SW 1271 (cell line): ENCODE measurements at places on chromosomes 13 and 19.

DNA sequence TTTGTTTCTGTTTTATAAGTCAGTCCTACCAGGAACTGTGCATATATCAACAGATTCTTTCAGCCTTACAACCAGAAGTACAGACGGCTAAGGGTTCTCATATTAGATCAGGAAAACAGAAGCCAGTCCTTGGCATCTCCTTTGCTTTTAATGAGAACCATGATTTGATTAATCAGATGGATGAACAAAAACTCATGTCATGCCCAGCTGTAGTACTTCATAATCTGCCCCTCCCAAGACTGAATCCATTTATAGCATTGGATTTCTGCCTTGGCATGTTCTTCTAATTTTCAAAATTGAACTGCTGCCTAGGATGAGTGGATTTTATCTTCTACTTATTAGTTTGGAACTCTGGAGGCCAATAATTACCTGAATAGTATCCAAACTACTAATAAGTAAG, 617.2 kb downstream of the SLITRK5 start:
- DNase-seq: no peak

- no peak for DNase-seq
Observed at GRCh38 chr13:50599927-50600326, 243.6 kb downstream of the DLEU7 start.

DNA sequence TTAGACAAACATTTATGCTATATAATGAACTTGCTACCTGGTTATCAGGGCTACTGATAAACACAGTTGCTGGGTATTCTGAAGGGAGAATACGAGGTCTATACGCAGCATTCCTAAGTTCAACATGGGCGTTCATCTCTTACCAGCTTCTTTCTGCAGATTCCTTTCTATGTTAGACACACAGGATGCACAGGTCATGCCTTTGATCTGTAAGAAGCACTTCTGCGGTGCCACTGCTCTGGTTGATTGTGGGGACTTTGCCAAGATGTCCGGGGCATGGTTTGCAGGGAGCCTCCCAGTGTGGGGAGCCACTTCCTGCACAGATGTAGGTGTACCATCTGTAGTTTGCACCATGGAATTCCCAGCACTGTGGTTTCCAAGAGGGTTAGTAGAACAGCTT, 40.9 kb downstream of the ATP7B start:
- no peak for DNase-seq

DNA sequence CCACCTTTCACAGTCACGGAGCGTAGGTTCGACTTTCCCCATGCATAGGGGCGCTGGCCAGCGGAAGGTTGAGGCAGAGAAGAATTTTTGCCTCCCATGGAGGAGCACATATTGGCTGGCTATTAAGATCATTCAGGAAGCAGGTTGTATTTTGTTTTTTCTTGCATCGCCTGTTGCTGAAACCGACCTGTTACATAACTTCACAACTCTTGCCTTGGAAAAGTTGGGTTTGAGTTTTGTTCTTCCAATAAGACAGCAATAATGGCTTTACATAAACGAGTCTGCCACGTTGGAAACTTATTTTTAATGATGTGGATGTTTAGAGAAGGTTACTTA, 1.4 kb downstream of the UPF1 start:
- DNase-seq: no peak

DNA sequence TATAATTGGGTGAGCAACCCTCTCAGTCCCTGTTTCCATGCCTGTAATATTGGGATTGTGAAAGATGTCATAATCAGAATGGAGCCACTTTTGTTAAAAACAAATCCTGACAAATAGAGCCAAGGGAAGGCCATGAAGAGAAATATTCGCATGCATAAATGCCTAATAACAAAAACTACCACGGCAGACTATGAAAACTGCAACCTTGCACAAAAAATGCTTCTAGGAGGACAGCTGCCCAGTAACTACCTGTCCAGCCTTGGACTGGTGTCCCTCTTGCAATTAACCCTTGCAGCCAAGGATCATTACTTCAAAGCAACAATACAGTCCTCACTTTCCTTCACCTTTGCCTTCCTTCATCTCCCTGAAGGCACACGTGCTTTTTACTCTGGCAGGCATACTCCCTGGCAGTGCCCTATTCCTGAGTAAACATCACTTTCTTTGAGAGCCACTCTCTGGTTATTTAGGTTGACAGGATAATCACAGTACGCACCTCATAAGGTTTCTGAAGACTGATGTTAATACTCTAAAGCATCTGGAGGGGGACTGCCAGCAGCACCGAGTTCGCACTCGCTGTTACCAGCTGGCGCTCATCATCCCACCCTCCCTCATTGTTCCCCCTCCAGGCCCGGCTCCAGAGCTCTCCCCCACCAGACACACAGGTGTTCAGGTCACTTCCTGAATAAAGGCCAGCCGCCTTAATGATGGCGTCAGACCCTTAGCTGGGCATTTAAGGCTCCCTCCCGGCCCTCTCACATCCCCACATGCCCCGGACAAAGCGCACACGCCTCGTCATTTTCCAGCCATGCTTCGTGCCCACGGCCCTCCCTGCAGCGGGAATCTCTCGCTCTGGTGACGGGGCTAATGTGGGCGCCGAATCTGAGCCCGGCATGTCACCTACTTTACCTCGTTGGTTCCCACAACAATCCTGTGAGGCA, 57.3 kb downstream of the CDADC1 start:
- no peak for DNase-seq

GRCh38 chr13:113350065-113350937, 13.6 kb downstream of the GRTP1 start:
- DNase-seq: no peak

- peak; percentile 55 for DNase-seq
Observed at GRCh38 chr13:100209857-100210825, 121.2 kb downstream of the PCCA start.

DNA sequence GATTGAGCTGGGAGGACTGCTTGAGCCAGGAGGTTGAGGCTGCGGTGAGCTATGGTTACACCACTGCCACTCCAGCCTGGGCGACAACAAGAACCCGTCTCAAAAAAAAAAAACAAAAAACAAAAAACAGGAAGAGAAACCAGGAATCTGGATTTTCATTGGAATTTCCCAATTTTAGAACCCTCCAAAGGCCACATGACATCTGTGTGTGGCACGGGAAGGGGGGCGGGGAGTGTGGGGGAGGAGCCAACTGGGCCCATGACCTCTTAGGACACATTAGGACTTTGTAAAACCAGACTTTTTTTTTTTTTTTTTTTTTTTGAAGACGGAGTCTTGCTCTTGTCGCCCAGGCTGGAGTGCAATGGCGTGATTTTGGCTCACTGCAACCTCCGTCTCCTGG, 21.2 kb upstream of the MYDGF start:
- DNase-seq: no peak

- DNase-seq: no peak
Observed at GRCh38 chr19:8393192-8393870, 3.2 kb downstream of the RAB11B start.

GRCh38 chr19:28471731-28472510, 741.0 kb downstream of the UQCRFS1 start:
- DNase-seq: no peak

GRCh38 chr19:1004803-1005664, 4.8 kb downstream of the GRIN3B start:
- no peak for DNase-seq

DNA sequence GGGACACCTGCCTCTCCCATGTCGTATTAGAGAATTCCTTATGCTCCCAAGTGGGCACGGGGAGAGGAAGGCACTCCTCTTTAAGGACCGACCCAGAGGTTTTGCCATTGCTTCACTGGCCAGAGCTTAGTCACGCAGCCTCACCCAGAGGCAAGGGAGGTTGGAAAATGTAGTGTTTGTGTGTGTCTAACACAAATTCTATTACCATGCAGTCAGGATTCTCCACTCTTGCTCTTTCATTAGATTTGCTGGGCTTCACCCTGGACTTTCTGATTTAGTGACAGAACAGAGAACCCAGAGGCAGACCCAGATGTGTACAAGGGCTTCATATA, 14.6 kb upstream of the NCCRP1 start:
- no peak for DNase-seq

GRCh38 chr13:49410006-49410405, 33.9 kb downstream of the CAB39L start:
- DNase-seq: no peak

GRCh38 chr13:59621773-59622172, 542.0 kb downstream of the DIAPH3 start:
- DNase-seq: no peak

GRCh38 chr19:55683449-55684261, 8.6 kb downstream of the EPN1 start:
- DNase-seq: no peak

GRCh38 chr13:94992036-94992960, 280.0 kb upstream of the SOX21 start:
- no peak for DNase-seq

DNA sequence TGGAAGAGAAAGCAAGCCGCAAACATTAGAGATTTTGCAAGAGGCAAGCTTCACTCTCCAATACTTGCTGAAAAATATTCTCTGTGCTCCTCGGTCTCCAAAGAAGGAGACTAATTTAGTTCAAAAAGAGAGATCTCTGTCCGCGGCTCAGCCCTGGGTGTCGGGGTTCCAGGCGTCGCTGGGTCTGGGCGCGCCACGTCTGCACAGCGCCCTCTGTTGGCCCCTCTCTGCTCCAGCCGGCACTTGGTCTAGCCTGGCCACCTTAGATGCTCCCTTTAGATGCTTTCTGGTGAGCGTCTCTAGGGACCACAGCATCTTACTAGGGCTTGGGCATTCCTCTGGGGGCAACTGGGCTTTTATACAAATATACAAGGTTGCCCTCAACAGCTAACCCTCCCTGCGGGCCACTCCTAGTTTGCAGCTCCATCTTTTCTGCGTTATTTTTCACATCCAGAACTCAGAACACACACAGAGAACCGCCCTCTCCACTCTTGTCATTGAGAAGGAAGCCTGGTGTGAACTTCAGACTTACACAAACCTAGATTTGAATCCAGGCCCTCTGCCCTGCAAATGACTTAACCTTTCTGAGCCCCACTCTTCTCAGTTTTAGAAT, 78.3 kb downstream of the CYSLTR2 start:
- no peak for DNase-seq

- peak; percentile 61 for DNase-seq
Observed at GRCh38 chr19:7460562-7460966, 28.3 kb downstream of the PEX11G start.

GRCh38 chr19:7370546-7370945, 21.8 kb downstream of the ARHGEF18 start:
- no peak for DNase-seq

DNA sequence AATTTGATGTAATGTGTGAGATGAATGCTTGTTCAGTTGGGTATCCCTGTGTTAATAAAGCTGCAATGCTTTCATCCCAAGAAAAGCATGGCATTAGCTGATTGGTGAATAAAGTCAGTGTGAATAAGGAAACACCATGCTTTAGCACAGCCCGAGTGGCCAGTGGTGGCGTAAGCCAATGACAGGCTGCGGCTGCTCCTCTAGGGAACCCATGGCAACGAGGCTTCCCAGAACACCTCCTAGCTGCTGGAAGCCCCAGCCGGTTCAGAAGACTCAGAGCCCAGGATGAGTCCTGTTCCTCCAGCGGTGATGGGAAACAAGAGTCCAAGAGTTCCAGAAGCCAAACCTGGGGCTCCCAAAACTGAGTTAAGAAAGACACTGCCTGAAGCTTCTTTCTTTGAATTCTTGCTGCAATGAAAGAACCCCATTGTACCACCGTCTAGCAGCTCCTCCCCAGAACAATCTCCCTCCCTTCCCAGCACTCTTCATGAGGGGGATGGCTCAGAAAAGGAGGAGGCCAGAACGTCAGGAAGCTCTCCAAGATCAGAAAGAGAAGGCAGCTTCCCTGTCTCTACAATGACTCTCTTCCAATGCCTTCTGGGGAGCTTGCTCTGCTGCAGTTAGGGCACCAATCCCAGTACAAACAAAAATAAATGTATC, 58.2 kb downstream of the TSHZ3 start:
- no peak for DNase-seq

- DNase-seq: no peak
Observed at GRCh38 chr13:69418319-69418718, 689.3 kb upstream of the ATXN8OS start.

DNA sequence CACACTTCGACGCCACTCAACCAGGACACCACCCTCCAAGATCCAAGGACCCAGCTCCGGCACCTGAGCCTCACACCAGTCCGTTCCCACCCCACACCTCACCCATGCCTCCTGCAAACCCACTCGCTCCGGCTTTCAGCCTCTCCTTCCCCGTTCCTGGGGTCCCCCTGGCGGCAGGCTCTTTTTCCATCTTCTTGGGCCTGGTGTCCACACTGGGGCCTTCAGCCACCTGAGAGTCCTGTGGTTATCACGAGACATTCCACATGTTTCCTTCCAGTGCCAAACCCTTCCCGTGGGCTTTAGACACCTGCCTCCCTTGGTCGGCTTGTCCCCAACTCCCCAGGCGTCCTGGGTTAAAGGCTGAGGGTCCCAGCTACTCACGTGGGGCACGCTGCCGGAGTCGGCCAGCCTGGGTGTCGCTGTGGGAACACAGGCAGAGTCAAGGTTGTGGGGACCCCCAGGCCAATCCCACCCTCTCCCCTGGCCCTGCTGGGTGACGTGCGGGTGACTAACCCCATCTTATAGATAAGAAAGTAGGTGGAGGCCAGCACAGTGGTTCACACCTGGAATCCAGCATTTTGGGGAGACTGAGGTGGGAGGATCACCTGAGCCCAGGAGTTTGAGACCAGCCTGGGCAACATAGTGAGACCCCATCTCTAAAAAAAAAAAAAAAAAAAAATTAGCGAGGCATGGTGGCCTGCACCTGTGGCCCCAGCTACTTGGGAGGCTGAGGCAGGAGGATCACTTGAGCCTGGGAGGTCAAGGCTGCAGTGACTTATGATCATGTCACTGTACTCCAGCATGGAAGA, 1.9 kb downstream of the JSRP1 start:
- no peak for DNase-seq

DNA sequence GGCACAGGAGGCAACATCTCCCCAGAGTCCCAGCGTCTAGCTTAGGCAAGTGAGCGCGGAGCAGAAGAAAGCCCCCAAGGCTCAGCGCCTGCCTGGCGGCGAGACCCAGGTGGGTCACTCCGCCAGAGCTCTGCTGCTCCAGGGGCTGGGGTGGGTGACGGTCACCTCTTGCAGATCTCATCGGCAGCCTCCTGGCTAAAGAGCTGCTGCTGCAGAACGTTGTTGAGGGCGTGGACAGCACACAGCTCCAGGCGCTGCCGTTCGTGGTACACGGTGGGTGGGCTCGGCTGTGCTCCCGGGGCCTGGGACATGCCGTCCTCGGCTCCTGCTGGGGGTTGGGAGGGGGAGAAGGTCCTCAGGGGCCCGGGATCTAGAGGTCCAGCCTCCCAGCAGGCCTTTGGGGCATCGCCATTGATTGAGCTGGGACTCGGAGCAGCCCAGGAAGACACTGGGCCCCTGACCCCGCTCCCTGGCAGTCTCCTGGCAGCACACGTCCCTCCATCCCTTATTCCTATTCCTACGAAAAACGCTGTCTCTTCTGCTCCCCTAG, 795 bp downstream of the JOSD2 start:
- DNase-seq: no peak

DNA sequence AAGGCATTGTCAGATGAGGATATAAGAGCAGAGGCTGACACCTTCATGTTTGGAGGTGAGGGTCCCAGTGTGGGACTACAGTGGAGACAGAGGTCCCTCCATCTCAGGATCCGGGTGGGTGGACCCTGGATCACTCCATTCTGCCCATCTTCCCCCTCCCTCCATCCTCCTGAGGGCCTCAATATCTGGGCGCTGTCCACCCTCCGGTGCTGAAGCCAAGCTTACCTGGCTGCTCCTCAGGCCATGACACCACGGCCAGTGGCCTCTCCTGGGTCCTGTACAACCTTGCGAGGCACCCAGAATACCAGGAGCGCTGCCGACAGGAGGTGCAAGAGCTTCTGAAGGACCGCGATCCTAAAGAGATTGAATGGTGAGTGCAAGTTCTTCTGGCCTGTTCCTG, 11.9 kb downstream of the CYP4F12 start:
- DNase-seq: no peak

GRCh38 chr19:35119578-35120155, 4.0 kb downstream of the FXYD3 start:
- no peak for DNase-seq
